Keratinocyte (primary cell): ENCODE measurements at places on chromosomes 16 and 17.

- DNase-seq, result no peak
Observed at GRCh38 chr17:73592079-73592415, 52.2 kb downstream of the SDK2 start.

GRCh38 chr16:4414187-4414917 is 2.0 kb downstream of the CORO7 start:
- DNase-seq, result no peak

- no peak for DNase-seq
Observed at GRCh38 chr16:48524348-48525200, 85.4 kb downstream of the N4BP1 start.

DNA sequence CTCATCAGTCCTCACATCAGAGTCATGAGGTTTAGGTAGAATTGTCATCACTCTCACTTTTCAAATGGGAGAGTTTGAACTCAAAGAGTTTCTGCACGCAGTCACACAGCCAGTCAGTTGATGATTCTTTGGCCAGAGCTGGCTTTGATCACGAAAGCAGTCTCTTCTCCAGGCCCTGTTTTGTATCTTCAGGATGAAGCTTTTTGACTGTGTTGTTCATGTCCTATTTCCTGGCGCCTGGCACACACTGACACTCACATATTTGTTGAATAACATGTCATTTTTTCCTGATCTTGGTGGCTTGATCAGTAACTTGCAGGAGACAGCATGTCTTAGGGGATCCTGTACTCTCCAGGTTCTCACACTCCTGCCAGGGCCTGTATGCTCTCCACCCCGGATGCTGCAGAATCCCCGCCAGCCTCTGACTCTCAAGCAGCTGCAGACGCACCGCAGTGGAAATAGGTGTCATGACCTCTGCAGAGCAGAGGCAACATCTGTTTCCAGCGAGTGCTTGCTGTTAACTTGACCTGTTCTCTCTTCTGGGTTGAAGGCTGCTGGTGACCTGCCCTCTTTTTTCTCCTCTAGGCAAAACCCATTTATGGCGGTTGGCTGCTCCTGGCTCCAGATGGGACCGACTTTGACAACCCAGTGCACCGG is 33.0 kb downstream of the MPRIP start:
- DNase-seq, result no peak

DNA sequence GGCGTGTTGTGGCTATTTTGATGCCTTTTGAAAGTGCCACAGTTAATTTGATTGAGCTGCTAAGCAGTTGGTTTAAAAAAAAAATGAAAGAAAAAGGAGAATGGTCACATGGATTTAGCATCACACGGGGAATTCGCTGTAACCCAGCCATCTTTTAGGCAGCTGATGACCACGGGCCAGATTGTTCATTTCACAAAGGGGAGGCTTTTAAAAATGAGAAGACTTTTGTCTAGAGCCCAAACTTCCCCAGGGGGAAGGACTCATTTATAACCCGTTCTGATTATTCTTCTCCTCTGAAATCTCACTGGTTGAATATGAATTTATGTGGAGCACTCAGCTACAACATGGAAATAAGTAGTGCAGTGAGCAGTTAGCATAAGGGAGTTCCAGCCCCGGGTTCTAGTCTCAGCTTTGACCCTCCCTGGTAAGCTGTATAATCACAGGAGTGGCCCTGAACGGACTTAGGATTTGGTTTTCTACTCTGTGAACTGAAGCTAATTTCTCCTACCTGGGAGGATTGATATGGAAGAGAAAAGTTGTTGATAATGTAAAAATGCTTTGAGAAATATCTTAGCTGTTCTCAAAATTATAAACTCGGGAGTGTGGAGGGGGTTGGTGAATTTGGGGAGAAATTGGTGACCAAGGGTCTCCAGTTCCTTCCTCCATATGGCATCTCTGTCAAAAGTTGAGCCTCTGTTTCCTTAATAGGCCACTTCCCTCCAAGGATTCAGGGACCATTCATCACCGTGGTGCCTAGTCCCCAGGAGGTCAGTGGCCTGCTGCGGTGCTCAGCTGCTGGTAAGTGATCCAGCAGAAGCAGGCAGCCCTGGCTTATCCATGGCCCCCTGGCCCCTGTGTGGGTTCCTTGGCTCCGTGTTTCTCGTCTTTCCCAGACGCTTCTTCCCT is 76.4 kb upstream of the TBX2 start:
- no peak for DNase-seq

GRCh38 chr16:89344458-89344834 is 126.9 kb downstream of the ZNF778 start:
- DNase-seq, result no peak

DNA sequence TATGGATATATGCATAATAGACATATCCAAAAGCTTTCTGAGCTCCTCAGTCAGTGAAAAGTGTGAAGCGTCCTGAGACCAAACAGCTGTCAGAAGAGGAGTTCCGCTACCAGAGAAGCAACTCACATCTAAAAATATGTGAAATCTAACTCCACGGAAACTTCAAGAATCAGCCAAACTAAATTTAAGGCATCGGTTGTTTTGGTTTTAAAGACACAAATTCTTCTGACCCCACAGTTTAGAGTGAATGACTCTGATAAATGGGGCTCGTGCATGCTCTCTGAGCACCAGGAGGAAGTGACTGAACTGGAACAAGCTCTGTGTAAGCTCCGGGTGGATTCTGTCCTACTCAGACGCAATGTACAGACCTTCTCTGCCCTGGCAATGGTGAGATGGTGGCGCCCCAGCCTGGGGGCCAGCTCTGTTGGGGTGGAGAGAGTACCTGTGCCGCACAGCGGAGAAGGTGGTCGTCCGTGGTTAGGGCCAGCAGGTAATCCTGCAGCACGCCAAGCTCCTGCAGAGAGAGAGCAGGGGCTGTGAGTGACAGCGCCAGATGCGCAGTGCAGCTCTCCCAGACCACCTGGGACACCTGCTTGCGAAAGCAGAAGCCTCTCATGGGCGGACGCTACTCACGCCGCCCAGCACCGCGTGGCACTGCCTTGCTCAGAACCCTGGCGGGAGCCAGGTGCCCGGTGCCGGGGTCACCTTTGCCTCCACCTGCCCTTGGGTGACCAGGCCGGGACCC is 44.4 kb upstream of the ATP2A3 start:
- DNase-seq, result no peak

DNA sequence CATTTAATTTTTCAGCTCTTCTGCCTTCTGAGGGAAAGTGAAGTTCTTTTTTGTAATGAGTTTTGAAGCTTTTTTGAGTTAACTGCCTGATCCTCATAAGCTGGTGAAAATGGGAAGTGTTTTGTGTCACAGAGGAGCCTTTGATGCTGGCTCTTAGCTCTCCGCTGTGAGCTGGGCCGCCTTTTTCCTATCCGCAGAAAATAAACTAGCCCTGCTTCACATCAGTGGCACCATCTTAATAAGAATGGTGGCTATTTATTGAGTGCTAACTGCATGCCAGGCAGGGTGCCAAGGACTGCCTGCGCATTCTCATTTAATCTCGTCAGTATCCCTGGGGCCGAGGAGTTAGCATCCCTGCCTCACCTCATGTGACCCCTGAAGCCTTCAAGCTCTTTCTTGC is 309.0 kb downstream of the CPPED1 start:
- no peak for DNase-seq

GRCh38 chr17:80422981-80423380 is 8.0 kb downstream of the ENDOV start:
- DNase-seq, result no peak

DNA sequence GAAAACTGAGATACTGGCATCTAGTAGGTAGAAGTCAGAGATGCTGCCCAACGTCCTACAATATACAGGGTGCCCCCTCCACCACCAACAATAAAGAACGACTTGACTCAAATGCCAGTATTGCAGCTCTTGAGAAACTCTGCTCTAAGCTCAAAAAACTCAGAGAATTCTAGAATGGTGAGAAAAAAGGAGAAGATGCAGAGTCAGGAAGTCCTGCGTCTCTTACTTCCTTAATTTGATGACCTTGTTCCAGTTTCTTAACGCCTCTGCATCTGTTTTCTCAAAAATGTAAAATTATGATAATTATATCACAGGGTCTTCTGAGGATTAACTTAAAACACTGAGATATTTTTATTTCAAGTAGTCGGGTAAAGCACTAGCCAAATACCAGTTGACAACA is 1.7 kb upstream of the HSBP1 start:
- DNase-seq, result no peak

GRCh38 chr16:25256695-25257469 is 763 bp downstream of the ZKSCAN2 start:
- no peak for DNase-seq

GRCh38 chr17:68777243-68777855 is 176.2 kb upstream of the FAM20A start:
- no peak for DNase-seq

DNA sequence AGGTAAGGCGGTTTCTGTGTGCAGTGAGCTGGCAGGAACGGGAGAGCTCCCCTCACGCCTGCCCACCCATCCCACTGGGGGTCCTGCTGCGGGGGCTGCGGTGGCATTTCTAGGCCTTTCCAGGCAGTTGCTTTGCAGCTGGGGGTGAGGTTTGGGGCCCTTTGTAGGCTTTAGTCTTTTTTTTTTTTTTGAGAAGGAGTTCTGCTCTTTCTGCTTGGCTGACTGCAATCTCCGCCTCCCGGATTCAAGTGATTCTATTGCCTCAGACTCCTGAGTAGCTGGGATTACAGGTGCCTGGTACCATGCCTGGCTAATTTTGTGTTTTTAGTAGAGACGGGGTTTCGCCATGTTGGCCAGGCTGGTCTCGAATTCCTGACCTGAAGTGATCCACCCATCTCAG is 11.1 kb downstream of the TSC2 start:
- no peak for DNase-seq

DNA sequence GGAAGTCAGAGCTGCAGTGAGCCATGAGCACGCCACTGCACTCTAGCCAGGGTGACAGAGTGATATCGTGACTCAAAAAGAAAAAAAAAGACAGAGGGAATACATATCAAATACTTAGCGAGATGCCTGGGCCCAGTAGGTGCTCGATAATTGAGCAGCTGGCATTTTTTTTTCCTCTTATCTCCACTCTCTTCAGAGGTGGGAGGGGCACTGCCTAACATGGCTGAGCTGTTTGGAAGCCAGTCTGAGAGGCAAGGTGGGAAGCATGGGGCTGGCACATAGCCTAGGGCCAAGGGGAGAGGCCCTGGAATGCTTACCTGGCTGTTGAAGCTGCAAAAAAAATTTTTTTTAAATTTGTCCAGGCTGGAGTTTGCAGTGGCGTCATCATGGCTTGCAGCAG is 38.4 kb downstream of the HIC1 start:
- peak; percentile 58 for DNase-seq

DNA sequence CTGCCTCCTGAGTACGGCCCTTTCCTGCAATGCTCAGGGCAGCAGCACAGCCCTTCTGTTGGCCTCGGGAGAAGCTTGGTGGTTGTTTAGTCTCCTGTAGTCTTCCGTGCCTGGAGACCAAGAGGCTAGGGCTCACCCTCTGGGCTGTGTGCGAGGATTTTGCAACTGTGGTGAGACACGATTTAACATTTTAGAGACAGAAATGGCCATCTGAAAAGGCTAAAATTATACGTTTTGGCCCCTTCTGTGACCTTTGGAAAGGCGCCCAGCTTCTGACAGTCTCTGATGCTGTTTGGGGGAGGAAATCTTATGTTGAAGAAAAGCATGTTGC is 33.1 kb downstream of the FOXL1 start:
- DNase-seq, result no peak

GRCh38 chr16:66198641-66199040 is 167.8 kb upstream of the CDH5 start:
- DNase-seq, result no peak

DNA sequence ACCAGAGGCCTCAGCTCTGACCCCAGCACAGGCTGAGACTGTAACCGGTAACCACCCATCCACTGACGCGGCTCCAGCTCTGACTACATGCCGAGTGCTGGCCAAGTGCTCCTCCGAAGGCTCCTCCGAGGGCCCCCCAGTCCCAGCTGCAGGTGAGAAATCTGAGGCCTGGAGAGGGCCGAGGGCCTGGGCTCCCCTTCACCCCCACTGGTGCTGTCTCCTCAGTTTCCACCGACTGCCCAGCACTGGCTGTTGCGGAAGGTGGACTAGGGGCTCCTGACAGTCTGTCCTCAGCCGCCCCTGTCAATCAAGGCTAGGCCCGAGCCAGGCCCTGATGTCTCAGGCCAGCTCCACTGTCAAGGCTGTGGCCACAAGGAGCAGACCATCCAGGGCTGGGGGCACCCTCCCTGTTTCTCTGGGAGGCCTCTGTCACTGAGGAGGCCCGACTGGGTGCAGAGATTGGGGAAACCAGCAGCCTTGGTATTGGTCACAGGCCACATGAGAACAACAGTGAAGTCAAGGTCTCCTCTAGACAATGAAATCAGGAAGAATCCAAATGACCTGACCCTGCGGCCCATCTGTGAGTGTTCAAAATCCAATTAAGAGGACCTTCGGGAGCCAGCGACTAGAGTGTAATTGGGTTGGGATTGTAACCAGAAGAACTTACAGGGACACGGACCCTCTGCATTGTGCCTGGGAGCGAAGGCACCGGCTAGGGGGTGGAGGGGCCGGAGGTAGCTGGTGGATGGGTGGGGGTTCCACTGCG is 5.1 kb downstream of the TMEM235 start:
- no peak for DNase-seq

- no peak for DNase-seq
Observed at GRCh38 chr17:73232587-73233373, 28.9 kb downstream of the CPSF4L start.

DNA sequence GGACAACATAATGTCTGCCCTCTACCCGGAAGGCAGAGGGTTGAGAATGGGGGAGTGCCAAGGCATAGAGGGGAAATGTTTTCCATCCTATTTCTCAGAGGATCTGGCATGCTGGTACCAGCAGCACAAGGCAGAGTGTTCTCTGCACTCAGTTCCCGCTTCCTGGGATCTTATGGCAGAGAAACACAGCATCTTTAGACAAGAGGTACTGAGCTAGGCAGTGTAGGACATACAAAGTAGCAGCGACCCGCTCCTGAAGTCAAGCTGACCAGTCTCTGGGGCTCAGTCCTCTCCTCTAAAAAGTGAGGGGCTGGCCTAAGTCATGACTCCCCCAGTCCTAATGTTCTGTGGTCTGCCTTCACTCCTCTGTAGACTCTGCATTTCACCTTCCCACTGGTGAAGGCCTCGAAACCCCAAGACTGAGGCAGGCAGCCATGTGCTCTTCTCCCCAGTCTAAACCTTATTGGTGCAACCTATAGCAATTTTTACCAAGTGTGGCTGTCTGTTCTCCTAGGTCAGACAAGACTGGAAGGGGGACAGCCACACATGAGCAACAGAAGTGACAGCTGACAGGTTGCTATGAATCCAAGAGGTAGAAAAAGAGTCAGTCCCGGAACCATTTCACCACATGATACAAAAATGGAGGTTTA is 11.3 kb upstream of the TSPOAP1 start:
- DNase-seq, result no peak

- no peak for DNase-seq
Observed at GRCh38 chr17:81870981-81871386, at the start of gene ARHGDIA. TSS of gene ARHGDIA (minus strand) at chr17:81871337. CDS start at chr17:81869930, 1,407 bp downstream.

DNA sequence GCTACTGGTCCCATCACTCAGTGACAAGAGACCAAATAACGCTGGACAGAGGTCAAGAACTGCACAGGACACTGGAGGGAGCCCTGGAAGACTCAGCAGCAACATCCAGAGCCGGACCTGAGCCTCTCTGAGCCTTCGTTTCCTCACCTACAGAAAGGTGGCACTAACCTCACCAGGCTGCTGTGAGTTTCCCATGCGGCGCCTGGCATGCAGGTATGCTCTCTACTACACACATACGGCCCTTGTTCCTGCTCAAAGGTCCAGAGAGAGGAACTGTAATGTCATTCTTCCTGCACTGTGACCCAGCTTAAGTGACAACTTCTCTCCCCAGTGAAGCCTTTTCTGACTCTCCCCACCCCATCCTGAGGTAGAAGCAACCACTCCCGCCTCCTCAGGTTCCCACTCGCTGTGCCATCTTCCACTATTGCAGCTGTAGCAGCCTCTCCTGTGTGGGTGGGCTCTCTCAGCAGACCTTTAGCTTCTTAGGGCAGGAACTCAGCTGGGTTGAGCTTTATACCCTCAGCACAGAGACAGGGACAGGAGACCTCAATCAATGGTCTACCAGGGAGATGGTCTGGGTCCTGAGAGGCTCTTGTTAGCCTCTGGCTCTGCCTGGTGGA is 43.9 kb upstream of the SREBF1 start:
- no peak for DNase-seq
